ENCODE measurements at places on chromosomes 2 and 18. TPM values are rescaled to one million over a fixed set of nuclear protein-coding genes. Genes with fewer than 3 reads are reported as not detected.

Gene ANKRD12
- total RNA-seq, result 37.9 TPM

Gene SERPINE2
- 709 TPM for total RNA-seq

Gene GCG
- total RNA-seq, result not detected

Gene SIGLEC15
- total RNA-seq, result 1.1 TPM

Gene SNX17
- total RNA-seq, result 141 TPM

Gene ARHGEF33
- 0.22 TPM for total RNA-seq

Gene ALPP
- total RNA-seq, result not detected

Gene FOXI3
- total RNA-seq, result not detected

Gene KLHL14
- total RNA-seq, result not detected

Gene GKN1
- total RNA-seq, result 0.22 TPM

Gene TRIM43
- not detected for total RNA-seq

Gene ATG4B
- total RNA-seq, result 61.7 TPM

Gene DLX2
- total RNA-seq, result 0.29 TPM

Gene IL1RL2
- 0.22 TPM for total RNA-seq

Gene SCN3A
- not detected for total RNA-seq

All from placental pericyte (primary cell).